ENCODE measurements at places on chromosomes 4 and X.
A peak's percentile ranks its signal among the peaks of the same experiment; 100 is the strongest.

DNA sequence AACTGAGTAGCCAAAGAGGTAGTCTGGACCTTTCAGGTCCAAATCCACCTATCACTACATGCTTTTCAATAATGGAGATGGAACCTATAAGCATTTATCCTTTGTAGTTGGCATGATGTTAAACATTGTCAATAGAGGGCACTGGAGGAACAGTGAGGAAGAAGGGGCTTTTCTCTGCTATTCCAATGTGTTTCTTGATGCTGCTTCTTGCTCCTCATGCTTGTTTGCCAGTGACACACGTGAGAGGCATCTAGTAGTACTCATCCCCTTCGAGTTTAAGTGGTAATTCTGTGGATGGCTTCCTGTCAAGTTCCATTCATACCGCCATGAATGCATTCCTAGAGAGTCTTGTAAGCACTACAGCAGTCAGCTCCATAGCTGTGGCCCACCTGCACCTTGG is 84.0 kb downstream of the NAA11 start:
- no peak for DNase-seq

GRCh38 chr4:120658772-120659171 is 263.8 kb downstream of the PRDM5 start:
- DNase-seq = no peak

GRCh38 chr4:118821590-118822293 is 14.2 kb downstream of the SEC24D start:
- DNase-seq = no peak

DNA sequence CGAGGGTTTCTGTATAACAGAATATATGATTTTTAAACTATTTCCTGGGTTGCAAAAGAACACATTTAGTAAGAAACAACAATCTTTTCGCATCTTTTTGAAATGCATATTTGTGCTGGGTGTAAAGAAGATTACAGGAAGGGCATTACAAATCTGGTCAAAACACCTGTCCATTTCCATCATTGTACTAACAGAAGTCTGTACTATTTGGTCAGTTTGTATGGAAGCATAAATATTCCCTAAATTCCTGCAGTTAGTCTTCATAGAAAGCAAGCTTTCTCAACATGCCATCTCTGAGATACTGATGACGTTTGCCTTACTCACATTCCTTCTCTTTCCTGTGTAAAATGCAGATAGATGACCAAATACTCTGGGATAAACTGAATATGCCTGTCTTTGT is 203.3 kb downstream of the NWD2 start:
- no peak for DNase-seq

- DNase-seq = no peak
Observed at GRCh38 chr4:118206627-118207026, 146.2 kb downstream of the PRSS12 start.

GRCh38 chr4:139266208-139266582 is 13.8 kb downstream of the MGARP start:
- no peak for DNase-seq

GRCh38 chr4:108140328-108140727 is 28.4 kb downstream of the LEF1 start:
- DNase-seq = no peak

DNA sequence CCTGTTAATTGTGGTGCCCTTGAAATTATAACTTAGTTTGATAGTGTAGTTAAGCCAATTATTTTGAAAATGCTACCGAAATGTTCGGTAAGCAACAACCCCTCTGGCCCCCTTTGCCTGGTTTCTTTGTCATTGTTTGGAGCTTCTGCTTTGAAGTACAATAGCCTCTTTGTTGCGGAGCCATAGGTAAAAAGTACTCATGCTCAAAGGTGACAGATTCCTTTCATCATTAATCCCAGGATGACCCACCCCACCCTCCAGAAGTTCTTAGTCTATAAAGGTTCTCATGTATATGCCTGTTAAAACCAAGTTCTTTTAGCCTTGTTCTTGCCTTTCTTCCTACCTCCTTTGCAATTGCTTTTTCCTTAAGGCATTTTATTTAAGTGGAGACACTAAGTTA is 42.4 kb upstream of the SMARCAD1 start:
- no peak for DNase-seq

DNA sequence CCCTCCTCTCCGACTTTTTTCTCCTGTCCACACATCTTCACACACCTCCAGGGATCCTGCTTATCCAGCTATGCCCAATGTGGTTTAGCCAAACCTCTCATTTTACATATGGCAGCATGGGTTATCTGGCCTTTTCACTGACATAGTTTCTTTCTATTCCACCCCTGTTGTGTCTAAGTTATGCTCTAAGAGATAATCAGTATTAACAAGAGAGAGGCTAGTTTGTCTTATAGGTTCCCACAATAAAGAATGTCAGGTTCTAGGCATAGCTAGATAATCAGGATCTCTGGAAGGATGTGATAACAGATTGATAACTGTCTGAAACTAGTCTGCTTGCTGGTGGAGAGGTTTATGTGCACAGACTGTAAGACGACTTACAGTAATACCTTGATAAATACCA is 7.7 kb upstream of the GALNT7 start:
- DNase-seq = no peak

DNA sequence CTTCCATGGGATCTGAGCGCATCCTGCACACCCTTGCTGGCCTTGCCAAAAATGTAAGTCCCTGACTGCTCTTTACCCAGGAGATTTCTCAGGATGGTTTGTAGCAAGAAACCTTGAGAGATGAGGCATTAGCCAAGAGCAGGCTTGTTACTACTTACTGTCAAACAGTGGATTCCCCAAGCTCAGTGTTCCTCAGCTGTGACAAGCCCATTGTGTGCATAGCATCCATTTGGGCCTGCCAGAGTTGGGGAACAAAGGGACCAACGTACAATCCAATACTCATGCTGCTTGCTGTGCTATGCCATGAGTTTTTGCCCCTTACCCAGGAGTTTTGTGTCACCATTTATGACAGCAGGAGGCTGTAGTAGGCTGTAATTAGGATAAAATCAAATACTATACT is 267.6 kb downstream of the TENM3 start:
- no peak for DNase-seq

- DNase-seq = no peak
Observed at GRCh38 chr4:48585401-48585800, 95.3 kb downstream of the ZAR1 start.

GRCh38 chrX:1450361-1451161 is 2.1 kb downstream of the ASMTL start:
- no peak for DNase-seq

GRCh38 chrX:76893930-76894329 is 466.4 kb downstream of the MAGEE1 start:
- no peak for DNase-seq

GRCh38 chrX:40933132-40933705 is 152.0 kb upstream of the USP9X start:
- no peak for DNase-seq

GRCh38 chr4:58093352-58093751 is 983.2 kb upstream of the IGFBP7 start:
- no peak for DNase-seq

- no peak for DNase-seq
Observed at GRCh38 chr4:156800463-156800862, 171.1 kb downstream of the PDGFC start.

- DNase-seq = no peak
Observed at GRCh38 chr4:1373892-1374705, 27.1 kb downstream of the UVSSA start.

GRCh38 chr4:85861064-85861765 is 386.3 kb downstream of the ARHGAP24 start:
- DNase-seq = no peak

DNA sequence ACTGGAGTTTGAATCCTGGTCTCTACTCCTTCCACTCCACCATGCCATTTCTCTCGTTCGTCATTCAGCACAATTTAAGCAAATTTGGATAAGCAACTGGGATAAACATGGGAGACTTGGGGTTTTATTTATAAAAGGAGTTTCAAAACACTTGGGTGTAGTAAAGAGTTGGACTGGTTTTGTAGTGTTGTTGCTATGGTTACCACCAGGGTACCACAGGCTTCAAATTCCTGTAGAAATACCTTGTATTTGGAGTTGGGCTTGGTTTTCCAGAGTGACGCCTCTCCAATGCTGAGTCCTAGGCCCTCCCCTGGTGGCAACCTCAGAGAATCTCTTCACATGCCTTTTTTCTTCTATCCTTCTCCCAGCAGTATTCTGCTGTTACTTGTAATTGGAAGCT is 27.9 kb upstream of the PHOX2B start:
- DNase-seq = no peak

DNA sequence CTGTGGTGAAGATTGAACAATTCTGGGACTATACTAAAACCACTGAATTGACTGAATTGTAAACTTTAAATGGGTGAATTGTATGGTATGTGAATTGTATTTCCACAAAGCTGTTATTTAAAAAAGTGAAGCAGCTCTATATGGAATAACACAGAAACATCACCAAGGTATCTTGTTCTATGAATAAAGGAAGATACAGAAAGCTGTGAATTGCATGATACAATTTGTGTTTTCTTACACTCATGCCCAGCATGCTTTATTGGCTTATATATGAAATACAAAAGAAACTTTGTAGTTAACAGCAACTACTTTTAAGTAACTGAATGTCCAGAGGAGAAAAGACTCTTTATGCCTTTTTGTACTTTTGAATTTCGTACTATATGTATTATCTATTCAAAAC is 11.5 kb downstream of the CBR4 start:
- no peak for DNase-seq

GRCh38 chr4:150582146-150582872 is at the start of gene MAB21L2:
Gene MAB21L2, plus strand, starts transcription at chr4:150582151. Its CDS starts 879 bp downstream, at chr4:150583030.
- DNase-seq = peak; percentile 27

DNA sequence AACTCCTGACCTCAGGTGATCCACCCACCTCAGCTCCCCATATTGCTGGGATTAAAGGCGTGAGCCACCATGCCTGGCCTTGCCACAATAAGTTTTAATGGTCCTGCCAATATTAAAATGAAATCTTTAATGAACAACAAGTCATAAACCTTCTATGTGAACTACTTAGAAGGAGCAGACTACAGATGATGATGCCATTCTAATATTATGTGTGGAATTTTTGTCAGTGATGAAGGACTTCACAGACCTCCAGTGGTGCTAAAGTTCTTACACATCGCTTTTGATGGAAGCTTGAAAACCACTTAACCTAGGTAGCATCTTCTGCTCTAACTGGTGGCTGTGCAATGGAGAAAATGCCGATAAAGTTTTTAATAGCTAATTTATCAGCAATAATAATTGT is 331.4 kb downstream of the CCSER1 start:
- DNase-seq = no peak

- no peak for DNase-seq
Observed at GRCh38 chrX:69362354-69362753, 141.8 kb upstream of the NALF2 start.

- peak; percentile 26 for DNase-seq
Observed at GRCh38 chrX:679291-679979, 48.8 kb downstream of the SHOX start.

GRCh38 chr4:4327652-4328121 is 37.6 kb downstream of the ZBTB49 start:
- peak; percentile 14 for DNase-seq

DNA sequence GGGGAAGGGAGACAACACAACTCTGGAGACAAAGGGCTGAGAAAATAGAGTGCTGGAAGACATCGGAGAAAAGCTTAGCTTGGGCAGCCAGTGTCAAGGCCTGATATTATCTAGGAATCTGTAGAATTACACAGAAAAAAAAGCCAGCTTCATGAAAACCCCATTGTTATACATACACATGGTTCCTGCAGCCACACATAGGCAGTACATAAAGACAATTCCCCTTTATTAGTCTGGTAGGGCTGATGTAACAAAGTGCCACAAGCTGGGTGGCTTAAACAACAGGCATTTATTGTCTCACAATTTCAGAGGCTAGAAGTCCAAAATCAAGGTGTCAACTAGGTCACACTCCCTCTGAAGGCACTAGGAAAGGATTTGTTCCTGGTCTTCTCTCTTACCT is 503.5 kb downstream of the MID1IP1 start:
- DNase-seq = no peak

DNA sequence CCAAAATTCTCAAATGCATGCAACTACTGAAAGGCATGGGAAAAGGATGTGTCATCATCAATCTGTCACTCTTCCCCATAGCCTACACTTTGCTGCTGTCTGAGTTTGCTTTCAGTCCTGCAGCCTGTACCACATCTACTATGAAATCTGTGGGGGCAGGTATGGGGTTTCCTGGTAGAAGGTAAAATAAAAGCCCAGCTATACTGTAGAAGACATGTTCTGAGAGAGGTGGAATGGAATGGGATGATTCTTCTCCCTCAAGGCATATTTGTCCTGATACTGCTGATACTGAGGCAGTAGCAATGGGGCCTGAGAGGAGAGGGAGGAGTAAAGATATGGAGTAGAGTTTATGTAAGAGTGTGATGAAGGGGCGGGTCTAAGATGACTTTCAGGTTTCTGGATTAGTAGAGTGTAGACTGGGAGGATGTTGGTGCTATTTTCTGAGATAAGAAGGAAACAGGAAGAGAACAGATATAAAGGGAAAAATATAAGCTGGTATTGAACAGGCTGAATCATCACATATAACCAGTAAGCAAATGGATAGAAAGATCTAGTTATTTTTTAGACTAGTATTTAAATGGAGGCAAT is 38.7 kb upstream of the GYPA start:
- no peak for DNase-seq
